ENCODE measurements at places on chromosomes 5 and 9.

GRCh38 chr5:141101059-141101458 is 786 bp downstream of the PCDHB3 start:
- no peak for DNase-seq

DNA sequence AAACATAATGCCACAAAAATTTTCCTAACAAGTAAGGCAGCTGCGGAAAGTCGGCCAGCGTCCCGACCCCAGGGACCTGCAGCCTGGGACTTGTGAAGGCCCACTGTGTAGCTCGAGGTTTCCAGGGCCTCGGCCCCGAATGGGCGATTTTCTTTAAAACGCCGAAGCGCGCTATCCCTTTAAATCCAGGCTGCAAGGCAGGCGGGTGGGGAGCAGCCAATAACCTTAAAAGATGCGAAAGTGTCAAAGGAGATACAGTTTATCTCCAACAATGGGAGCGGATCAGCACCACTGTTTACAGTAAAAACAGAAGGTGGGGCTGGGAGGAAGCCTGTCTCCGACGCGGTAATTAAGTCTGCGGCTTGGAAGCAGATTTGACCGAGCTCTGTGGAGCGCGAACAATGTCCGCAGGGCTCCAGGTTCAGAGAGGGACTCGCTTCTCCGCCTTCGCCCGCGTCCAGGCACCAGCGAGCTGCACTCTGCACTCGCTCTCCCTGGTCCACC is 1.7 kb upstream of the ZSWIM6 start:
- no peak for DNase-seq

DNA sequence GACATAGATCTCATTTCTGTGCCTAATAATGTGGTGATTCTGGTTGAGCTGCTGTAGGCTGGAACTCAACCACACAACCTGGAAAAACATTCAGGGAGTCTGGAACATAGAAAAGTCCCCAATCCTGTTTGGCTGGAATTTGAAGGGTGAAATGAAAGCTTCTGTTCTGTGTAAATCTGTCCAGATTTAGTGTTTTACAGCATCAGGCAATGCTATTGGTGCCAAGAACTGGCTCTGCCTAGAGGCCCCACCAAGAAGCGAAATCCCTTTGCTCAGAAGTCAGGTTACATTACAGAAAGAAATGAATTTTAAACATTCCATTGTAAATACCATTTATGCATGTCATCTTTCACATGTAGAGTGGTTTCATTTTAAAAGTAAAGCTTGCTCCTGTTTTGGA is 56.3 kb downstream of the TMEM174 start:
- DNase-seq: no peak

DNA sequence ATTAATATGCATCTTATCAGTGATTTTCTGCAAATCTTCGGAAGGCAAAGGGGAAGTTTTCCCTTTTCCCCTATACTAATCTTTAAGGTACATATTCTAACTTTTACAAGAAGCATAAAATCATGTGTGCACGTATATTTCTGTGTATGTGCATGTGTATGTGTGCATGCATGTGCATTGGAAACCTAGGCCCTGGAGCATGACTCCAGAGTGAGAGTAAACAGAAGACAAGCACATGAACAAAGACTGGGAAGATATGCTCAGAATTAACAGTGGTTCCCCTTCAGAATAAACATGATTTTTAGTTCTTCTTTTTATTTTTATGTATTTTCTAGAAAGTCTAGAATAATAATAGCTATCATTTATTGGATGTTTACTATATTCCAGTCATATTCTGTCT is 10.9 kb upstream of the SELENOP start:
- DNase-seq: no peak

GRCh38 chr5:31291323-31291854 is 97.9 kb downstream of the CDH6 start:
- DNase-seq: no peak

- no peak for DNase-seq
These were observed 266.7 kb downstream of the PJA2 start for GRCh38 chr5:109143031-109143430.

DNA sequence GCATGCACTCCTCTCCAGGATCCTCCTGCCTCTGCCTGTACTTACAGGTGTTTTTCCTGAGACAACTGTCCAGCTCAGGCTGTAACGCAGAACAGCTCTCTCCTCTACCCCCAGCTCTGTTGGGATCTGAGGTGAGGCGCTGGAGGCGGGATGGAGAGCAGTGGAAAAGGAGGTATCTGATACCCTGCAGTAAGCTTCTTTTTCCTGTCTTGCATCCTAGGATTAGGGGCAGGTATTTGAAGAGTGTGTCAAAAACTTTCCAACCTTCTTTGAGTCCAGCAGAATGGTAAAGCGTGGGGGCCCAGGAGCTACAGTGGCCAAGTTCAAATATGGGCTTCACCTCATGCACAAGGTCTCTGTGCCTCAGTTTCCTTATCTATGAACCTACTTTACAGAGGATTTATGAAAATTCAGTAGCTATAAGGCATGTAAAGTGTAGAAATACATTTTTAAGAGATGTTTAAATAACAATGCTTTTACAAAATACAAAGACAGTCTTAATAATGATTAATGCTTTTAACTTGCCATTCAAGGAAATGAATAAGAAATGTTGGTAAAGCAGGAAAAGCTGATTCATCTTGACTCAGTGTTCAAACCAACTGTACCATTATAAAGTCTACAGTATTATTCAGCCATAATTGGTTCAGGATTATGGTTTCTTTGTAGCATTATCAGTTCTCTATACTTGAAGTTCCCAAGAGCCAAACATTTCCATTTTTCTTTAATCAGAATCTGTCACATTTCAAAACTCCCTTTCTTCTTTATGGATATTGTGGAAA is 26.1 kb downstream of the MAP1B start:
- DNase-seq: no peak

- DNase-seq: no peak
These were observed 8.4 kb downstream of the NSG2 start for GRCh38 chr5:174053905-174054304.

DNA sequence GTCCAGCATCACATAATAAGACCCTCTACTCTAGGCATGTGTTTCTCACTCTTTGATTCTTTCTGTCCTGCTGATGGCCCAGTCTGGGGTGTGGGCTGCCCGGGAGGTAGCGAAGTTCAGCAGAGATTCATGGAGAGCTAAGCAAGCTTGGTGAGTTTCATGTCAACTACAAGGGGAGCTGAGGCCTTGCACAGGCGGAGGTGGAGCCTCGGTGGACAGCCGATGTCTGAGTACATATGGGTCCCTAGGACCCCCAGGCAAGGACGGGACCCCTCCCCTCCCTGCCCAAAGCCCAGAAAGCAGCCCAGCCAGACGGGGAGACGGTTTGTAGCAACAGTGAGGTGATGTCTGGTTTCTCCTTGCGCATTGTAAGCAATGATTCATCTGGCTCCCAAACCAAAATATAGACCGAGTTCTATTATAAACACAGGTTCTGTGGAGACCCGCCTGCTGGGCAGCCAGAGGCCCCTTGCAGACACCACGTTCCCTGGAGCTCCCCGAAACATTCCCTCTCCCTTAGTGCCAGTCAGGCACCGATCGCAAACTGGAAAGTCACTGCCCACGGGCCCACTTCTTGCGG is 45.5 kb downstream of the COL27A1 start:
- DNase-seq: no peak
